ENCODE measurements at places on chromosomes 5 and 9.

- DNase-seq, result no peak
Observed at GRCh38 chr9:109953300-109953699, 173.3 kb downstream of the PALM2AKAP2 start.

GRCh38 chr9:108640230-108640629, 215.6 kb downstream of the ACTL7B start:
- DNase-seq, result no peak

- DNase-seq, result no peak
Observed at GRCh38 chr5:39665328-39665727, 240.5 kb upstream of the DAB2 start.

DNA sequence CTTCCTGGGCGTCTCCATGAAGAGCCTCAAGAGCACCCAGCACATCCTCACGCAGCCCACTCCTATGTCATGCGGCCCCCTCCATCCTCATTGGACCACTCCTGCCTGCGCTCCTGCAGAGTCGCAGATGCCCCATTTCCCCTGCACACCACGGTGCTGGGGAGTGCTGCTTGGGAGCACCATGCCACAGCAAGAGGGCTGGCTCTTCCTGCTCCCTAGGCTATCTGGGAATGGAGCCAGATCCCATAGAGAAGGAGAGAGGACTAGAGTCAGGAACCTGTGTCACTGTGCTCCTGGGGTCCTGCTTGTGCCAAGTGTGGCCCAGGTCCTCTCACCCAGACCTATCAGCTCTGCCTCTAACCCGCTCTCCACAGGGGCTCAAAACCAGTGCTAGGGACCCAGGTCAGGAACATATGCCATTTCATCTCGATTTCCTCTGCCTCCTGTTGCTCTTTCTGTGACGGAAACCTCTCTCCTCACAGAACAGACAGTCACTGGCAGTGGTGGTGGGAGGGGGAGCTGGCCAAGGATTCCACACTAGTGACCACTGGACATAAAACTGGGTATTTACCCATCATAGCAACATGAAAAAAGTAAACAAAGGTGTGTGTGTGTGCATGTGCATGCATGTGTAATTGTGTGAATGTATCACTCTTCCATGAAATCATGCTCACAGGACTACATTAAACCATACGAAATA, 178.4 kb downstream of the TTLL11 start:
- no peak for DNase-seq

DNA sequence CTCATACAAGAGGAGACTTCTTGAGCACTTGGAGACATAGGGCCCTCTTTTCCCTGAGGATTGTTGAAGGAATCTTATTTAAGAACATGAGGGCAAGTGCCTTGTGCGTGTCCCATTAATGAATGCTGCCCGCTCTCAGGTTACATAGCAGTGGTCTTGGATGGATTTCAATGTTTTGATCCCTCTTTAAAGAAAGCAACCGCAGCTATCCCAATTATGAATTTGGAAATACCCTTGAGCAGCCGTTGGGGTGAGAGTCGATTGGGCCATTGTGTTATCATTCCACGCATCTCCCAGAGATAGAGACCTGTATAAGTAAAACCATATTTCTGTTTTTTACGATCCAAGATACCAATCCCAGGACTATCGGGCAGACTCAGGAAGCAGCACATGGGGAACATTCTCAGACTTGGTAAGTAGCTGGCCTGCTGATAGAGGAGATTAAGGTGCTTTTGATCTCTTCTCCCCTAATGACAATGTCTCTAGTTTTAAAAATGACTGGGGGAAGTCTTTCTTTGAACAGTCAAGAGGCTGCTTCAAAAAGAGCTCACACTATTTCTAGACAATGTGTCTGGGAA, 145.3 kb downstream of the MACROH2A1 start:
- DNase-seq, result no peak

DNA sequence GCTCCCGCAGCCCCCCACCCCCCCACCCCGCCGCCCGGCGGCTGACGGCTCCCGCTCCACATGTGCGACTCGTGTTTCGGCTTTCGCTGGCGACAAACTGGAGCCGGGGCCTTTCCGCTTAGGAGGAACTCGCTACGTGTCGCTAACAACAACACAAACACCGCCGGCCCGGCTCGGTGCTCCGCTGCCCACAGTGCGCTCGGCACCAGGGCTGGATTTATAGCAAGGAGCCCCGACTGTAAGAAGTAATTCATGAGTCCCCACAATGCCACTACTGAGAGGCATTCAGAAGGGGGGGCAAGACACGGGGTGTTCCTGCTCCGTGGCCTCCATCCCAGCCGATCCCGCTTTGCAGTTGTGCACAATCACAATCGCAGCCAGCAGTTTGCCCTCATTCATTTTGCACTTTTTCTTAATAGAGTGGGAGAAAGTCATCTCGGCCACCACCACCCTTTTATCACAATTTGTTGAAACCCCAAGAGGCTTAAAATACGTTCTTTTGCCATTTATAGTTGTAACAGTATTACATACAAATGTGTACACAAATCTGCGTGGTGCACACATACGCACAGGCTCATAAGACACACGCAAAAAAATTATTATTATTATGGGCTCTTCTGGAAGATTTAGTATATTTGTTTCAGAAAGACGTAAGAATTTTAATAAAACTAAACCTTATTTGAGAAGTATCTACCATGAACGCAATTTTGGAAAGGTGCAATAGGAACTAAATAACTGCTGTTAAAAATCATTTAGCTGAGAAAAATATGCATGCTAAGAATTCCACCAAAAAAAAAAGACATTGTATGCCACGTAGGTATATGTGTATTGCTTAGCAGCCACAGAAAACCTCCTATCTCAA, 48.1 kb downstream of the EBF1 start:
- no peak for DNase-seq

DNA sequence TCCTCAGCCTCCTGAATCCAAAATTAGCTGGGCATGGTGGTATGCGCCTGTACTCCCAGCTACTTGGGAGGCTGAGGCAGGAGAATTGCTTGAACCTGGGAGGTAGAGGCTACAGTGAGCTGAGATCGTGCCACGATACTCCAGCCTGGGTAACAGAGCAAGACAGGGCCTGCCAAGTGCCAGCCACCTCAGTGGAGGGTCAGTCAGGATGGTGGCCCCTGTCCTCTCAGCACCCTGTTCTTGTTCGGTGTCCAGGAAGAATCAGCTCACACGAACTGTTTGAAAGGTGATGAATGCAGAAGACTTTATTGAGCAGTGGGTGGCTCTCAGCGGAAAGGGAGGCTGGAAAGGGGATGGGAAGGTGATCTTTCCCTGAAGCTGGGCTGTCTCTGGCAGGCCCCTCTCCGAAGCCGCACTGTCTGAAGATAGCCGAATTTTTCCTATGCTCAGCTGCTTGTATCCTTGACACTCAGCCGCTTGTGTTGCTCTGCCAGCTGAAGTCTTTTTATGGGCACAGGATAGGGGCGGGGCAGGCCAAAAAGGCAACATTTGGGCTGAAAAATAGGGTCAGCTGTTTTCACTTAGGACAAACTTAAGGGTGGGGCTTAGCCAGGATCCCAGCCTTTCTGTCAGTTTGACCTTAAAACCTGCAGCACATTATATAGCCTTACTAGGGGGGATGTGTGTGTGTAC, 50.9 kb downstream of the UBE2R2 start:
- DNase-seq, result no peak

- no peak for DNase-seq
Observed at GRCh38 chr9:99353408-99353807, 131.3 kb downstream of the SEC61B start.

- DNase-seq, result no peak
Observed at GRCh38 chr5:53369681-53370080, 110.7 kb upstream of the FST start.

- no peak for DNase-seq
Observed at GRCh38 chr5:167381457-167381856, 910.0 kb upstream of the WWC1 start.

DNA sequence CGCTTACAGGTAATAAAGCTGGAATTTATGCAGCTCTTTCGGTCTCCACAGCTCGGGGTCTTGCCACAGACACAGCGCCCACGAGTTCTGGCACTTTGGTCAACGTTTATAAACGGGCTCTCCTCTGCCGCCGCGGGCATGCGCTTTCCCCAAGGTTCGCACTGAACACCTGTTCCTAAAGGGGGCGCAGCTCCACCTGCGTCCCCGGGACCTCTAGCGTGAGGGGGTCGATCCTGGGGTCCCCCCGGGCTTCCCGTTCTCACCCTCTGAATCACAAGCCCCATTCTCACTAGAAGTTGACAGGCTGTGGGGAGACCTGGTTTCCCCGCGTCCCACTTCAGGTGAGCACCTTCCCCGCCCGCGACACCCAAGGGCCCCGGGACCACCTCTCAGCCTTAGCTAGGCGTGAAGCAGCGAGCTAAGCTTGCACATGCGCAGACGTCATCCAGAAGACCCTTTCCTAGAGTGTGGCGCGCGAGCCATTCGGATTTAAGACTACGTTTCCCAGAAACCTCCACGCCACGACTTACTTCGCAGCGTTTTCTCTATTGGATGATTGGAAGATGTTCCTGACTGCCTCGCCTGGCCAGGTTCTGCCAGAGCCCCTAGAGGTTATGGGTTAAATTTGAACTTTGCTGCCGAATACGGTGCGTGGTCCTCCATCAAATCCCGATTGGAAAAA, 21.3 kb upstream of the ZNF782 start:
- DNase-seq, result peak; percentile 53

DNA sequence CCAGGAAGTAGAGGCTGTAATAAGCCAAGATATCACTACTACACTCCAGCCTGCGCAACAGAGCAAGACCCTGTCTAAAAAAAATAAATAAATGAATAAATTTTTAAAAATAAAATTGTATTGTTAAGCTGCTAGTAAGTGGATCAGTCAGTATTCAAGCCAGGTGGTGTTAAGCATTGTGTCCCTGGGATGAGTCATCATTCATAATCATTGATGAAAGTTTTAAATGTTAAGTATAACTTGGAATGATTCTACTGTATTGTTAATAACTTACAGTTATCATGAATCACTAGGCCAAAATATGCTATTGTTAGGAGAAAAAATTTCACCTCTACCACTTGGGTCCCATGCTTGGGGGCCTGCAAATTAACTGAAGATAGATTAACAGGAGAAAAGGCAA, 38.2 kb downstream of the MED10 start:
- no peak for DNase-seq

DNA sequence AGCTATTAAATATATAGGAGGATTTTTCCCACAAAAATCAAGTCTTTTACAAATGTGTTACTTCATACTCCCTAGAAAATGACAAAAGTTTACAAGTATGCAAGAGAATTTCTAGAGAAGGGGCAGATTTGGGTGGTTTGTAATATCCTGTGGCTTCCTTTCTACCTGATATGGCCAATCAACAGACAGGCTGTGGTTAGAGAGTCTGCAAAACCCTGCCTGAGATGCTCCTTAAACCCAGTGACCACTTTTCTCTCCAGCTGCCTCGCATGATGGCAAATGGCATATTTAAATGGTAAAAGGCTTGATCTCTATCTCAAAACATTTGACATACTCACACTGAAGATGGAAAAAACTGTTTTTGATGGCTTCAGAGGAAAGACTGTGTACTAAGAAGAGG, 550.1 kb upstream of the ZNF462 start:
- DNase-seq, result no peak

- no peak for DNase-seq
Observed at GRCh38 chr5:124157320-124157719, 589.1 kb downstream of the ZNF608 start.

- no peak for DNase-seq
Observed at GRCh38 chr9:130069048-130069447, 15.3 kb downstream of the GPR107 start.

DNA sequence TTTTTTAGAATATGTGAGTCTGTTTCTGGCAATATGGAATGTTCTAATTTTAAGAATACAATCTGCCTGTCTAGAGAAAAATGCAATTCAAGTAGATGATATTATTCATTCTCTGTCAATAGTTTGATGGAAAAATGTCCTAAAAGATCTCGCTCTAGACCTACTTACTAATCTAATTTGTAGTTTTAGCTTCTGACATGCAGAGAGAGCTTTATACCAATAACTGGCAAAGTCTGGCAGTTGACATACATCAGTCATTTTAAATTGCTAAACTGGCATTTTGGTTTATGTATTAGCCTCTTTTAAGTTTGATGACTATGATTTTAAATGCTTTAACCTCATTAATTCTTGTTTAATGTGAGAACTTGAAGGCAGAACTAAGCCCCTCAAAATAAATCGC, 355.0 kb upstream of the CDH10 start:
- no peak for DNase-seq

DNA sequence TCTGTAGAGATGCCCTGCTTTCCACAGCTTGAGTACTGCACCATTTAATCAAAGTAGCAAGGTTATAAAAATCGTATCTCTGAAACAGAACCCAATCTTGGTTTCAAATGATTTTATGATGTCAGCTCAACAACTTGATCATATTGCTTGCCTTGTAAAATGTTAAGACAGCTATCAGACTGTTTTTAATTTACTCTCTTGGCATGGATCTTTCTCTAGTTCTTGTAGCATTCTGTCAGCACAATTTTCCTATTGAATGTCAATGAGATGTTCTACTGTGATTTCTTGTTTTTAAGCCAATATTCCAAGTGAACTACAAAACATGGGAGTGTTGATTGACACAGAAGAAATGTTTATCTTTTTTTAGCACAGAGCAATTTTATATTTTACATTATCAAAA, 313.4 kb downstream of the CDH12 start:
- no peak for DNase-seq

- no peak for DNase-seq
Observed at GRCh38 chr5:162683284-162683683, 615.7 kb downstream of the GABRG2 start.

DNA sequence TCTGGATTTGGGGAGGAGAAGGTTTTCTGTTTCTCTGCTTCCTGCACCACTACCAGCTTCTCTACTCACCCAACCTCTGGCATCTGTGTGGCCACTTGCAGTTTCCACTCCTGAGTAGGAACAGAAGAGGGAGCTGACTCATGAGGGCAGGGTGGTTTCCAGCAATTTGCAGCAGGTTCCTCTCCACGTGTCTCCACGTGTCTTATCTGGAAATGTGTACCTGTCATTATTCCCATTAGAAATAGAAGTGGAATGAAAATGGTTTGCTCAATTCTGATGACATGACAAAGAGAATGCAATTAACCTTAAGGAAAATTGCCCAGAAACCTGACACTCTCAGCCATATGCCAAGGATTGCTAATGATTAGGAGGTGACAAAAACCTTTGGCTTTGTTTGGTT, 33.0 kb downstream of the EGFLAM start:
- no peak for DNase-seq

DNA sequence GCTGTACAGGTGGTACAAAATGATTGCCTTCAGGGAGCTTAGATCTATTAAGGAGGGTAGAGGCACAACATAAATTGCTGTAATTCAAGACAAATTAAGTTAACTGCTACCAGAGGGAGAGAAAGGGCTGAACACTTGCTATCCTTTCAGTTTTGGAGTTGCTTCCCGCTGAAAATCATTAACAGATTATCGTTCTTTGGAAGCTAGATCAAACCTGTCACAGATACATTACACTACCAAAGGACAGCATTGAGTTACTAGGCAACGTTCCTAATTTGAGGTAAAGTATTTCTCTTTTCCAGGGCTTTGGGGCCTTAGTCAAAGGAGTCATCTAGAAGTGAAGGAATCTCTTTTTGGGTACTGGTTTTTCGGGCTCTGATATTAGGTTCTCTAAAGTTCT, 84.7 kb upstream of the DHFR start:
- DNase-seq, result no peak

- DNase-seq, result no peak
Observed at GRCh38 chr9:136725612-136726011, 13.2 kb downstream of the DIPK1B start.

- DNase-seq, result no peak
Observed at GRCh38 chr5:78829811-78830527, 155.1 kb downstream of the ARSB start.

All from T-helper 2 cell treated with Interferon-gamma antibody and Interleukin-4, amounts not matched to agents 5 μg/mL and 100 μg/mL, for 36 hours (primary cell).